Activated T-cell treated with anti-CD3 and anti-CD28 coated beads for 48 hours (primary cell): ENCODE measurements at places on chromosomes 4 and X.

- DNase-seq = no peak
Observed at GRCh38 chr4:40686081-40686913, 56.6 kb upstream of the RBM47 start.

GRCh38 chrX:153874085-153874365 is 11.9 kb downstream of the L1CAM start:
- DNase-seq = no peak

DNA sequence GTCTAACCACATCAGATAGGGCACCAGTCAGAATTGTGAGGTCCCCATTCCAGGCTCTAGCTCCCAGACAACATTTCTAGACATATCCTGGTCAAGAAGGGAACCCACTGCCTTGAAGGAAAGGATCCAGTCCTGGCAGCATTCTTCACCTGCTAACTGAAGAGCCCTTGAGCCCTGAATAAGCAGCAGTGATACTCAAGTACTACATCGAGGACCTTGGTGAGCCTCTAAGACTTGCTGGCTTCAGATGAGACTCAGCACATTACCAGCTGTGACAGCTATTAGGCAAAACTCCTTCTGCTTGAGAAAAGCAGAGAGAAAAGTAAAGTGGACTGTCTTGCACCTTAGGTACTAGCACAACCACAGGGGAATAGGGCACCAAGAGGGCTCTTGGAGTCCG is 205.8 kb upstream of the F9 start:
- no peak for DNase-seq

DNA sequence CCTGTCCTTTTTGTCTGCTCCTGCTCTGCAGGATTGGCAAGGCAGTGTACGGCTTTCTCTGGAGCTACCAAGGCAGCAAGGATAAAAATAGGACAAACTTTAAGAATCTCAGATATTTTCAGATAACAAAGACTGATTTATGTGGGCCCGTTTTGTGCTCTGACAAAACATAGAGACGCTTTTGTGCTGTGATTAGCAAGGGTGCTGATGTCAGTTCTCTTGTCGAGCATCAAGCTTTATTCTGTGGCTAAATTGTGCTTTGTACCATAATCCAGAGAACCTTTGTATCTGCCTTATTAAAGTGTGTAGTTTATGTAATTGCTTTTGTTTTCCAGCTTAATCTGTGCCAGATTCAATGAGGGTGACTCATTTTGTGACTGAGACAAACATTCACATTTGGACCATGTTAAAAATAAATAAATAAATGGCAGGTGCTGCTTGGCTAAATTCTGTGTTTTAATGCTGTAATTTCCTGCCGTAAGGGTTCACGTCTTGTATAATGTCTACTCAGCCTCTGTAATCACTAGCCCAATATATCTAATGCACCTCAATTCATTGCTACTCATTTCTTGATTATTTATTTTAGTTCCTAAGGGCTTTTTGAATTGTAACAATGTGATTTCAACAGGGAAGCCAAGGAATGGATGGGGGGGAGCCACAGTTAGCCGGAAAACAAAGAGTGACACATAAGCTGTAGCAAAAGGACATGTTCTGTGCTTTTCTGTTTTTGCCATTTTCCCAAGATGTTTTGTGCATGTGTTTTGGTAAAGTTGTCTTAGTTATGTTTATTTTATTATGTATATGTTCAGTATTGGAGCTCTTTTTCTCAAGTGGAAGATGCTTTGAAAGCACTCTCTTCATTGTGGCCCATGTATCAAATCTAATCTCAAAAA is 75.1 kb downstream of the GAB1 start:
- DNase-seq = no peak

DNA sequence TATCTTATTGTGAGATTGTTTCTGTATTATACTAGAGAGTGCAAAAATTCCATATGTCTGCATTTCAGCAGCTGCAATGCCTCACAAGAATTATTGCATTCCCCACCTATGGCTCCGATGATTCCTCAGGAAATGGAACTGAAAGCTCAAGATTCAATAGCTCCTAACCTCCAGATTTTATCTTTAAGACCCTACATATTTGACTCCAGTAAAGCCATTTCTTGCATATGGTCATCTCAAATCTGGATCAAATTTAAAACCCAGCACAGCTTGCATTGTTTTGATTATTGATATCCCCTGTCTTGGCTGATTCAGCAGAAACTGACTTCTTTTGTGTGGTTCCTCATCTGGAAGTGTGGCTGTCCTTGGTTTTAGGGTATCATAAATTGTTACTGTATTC is 142.6 kb downstream of the CORIN start:
- DNase-seq = no peak

DNA sequence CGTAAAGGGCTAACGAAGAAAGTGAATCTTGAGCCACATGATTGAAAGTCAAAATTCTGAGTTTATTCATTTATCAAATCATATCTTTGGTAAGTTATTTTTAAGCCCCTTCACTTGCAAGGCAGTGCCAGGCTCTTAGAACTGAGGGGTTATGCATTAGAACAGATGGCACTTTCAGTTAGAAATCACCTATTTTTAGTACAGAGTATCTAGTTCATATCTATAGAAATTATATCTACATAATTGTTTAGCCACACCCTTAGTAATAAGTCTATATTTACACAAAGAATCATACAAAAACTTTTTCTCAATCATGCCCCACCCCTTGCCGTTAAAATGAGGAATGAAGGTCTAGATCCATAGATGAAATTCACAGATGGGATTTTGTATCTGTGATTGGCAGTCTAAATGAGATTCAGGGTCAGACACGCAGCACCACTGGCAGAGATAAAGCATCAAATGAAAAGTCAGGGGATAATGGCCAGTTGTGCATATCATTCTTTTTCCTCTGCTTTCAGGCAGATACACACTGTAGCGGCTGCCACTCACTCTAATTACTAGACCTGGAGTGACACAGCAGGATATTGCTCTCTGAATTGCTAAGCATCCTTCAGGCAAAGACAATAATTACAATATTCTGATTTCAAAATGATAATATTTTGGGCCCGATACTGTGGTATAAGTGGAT is 440.5 kb downstream of the MAPK10 start:
- no peak for DNase-seq

GRCh38 chrX:133249266-133250058 is 31.3 kb upstream of the TFDP3 start:
- DNase-seq = no peak

DNA sequence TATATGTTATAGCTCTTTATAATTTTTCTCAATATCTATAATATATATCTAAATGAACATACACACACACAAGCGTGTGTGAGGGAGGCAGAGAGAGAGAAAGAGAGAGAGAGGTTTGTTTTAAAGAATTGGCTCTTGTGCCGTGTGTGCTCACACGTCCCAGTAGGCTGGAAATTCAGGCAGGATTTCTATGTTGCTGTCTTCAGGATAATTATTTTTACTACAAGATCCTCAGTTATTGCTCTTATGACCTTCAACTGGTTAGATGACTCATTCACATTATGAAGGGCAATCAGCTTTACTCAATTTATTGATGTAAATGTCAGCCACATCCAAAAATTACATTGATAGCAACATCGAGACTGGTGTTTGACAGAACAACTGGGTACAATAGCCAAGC is 1520.7 kb upstream of the PCDH7 start:
- DNase-seq = no peak

DNA sequence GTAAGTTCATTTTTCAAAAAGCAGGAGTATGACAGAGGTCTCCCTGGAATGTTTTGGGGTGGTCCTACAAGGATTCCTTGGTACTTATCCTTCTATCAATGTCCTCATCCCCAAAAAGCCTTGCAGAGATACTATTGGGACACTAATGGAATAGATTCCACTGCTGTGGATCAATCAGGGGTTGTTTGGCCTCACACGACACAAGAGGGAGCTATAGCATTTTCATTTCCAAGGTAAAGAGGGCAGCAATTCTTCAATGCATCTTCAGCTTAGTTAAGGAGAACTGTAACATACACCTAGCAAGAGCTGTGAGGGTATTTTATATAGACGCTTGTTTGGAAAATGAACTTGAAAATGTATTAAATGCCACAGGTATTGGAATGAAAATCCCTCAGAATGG is 50.9 kb downstream of the USP26 start:
- DNase-seq = no peak

GRCh38 chr4:3660928-3661515 is 105.2 kb upstream of the ADRA2C start:
- DNase-seq = no peak

- DNase-seq = peak; percentile 6
Observed at GRCh38 chr4:98864560-98864959, 64.4 kb downstream of the EIF4E start.

DNA sequence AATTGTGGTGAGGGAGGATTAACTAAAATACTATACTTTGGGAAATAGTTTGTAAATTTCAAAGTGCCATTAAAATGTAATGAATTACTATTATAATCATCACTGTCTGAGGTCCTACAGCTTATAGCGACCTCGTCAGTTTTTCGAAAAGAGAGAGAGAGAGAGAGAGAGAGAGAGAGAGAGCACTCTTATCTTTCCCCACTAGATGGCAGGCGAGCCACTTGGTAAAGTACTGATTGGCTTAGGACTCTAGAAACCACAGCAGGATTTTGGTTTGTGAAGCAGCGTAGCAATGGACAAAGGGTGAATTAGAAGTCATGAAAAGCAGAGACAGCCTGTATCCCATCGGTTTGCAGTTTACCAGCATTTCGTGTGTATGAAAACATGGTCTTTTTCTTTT is 52.5 kb downstream of the LINC00632 start:
- DNase-seq = no peak

- DNase-seq = no peak
Observed at GRCh38 chr4:74878323-74878722, 54.6 kb upstream of the PARM1 start.

GRCh38 chr4:140854168-140854567 is 98.0 kb upstream of the TBC1D9 start:
- DNase-seq = no peak

DNA sequence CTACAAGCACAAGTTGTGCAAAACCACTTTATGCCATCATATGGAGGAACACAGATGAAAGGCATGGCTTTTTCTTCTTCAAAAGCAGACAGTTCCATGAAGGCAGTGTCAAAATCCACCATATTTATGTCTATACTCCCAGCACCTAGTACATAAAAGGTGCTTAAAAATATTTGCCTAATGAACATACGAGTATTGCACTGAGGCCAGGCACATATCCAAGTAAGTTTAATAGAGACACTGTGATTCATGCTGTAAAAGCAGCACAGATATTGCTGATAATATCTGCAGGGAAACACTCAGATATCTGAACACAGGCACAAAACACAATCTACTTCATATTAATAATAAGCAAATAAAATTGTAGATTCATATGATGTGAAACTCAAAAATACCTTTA is 48.1 kb upstream of the CXCL8 start:
- DNase-seq = no peak

DNA sequence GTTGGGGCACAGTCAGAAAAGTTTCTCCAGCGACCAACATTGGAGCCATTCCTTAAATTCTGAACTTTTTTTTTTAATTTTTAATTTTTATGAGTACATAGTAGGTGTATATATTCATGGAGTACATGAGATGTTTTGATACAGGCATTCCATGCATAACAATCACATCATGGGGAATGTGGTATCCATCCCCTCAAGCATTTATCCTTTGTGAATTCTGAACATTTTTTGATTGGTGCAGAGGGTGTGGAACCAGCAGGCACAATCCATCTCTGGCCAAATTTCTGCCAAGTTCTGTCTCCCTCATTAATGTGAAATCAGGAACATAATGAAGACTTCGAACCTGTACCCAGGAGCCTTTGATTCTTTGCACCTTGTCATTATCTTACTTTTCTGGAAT is 267.0 kb downstream of the FRMPD4 start:
- DNase-seq = no peak

DNA sequence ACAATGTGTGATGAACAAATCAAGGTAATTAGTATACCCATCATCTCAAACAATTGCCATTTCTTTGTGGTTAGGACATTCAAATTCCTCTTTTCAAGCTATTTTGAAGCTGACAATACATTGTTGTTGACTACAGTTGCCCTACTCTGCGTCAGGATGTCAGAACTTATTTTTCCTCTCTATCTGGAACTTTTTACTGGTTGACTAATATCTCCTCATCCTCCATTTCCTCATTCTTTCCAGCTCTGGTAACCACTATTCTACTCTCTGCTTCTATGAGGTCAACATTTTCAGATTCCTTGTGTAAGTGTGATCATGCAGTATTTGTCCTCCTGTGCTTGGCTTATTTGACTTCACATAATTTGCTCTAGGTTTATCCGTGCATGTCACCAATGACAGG is 240.5 kb upstream of the HS3ST1 start:
- DNase-seq = no peak
